ENCODE measurements at places on chromosomes 5 and 9.

DNA sequence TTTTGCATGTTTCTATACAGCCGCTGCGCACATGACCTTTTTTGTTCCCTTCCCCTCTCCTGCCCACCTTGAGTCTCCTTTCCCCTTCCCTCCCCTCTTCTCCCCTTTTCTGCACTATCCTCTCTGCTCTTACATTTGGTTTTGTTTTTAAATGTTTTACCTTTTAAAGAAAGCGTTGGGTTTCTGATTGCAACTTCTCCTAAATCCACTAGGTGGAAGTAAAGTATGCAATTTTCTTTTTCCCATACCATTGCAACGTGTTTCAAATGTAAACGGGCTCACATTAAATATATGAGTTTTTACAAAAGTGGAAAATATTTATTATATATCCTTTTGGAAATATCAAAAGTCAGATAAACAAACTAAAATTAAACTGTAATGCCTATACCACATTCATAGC lies 500.9 kb downstream of the DIRAS2 start:
- no peak for DNase-seq

GRCh38 chr9:16121601-16122286 lies 568.9 kb downstream of the CCDC171 start:
- no peak for DNase-seq

- DNase-seq = peak; percentile 12
Measured at GRCh38 chr5:78483809-78484521, 123.5 kb downstream of the SCAMP1 start.

DNA sequence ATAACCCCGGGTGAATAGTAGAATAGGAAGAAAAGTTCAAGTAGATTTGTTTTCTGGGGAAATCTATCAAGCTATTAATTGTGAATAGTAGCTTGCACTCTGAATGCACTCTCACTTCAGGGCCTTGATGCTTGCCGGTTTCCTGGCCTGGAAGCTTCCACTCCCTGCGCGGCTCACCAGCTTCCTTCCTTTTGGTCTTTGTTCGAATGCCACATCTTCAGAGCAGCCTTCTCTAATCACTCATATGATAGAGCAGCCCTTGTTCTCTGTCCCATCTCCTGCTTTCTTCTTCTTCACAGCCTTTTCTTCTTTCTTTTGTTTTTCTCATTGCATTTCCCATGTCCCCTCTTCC lies 146.7 kb downstream of the MAST4 start:
- no peak for DNase-seq

DNA sequence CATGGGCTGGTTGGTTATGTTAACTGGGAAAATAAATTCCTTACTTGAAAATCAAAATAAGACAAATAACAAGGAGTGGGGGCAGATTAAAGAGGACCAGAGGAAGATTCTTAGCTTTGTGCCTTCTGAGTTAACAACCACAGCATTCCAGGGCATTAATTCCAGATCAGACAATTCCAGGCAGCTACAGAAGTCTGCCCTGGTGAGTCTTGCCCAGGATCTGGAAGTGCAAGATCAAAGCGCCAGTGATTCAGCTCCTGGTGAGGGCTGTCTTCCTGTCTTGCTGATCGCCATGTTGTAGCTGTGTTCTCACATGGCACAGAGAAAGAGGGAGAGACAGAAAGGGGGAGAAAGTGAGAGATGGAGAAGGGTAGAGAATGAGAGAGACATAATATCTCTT lies 65.6 kb downstream of the ANXA2R start:
- DNase-seq = no peak

GRCh38 chr9:71145179-71145578 lies 23.8 kb upstream of the TRPM3 start:
- no peak for DNase-seq

- no peak for DNase-seq
Measured at GRCh38 chr5:60649288-60649917, 50.6 kb downstream of the DEPDC1B start.

GRCh38 chr9:101055516-101055915 lies 27.0 kb downstream of the PLPPR1 start:
- DNase-seq = no peak

GRCh38 chr5:86909418-86910295 lies 291.9 kb downstream of the COX7C start:
- DNase-seq = no peak

- no peak for DNase-seq
Measured at GRCh38 chr5:136638084-136638483, 272.7 kb upstream of the TRPC7 start.

DNA sequence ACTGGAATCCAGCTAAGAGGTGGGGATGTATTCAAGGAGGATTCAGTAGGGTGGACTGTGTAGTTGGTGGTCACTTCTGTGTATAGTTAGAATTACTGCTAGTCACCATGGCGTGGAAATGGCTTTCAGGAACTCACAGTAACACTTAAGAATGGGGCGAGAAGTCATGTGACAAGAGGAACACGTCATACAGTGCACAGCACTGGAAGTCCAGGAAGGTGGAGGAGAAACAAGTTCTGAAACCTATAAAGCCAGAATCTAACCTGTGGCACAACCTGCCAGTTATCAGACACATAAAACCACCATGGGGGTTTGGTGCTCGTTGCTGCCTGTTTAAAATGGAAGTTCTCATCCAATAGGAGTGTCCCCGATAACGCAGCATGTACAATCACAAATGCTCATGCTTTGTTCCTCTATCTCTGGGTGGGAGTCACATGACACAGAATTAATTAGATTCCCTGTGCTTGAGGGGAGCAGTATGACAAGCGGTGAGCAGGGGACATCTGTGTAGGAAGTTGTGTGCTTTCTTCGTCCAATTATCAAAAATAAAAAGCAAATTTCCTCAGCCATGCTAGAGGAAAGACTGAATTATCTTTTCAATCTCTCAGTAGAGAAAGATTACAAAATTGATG lies 193.0 kb downstream of the SPOCK1 start:
- DNase-seq = no peak

- DNase-seq = no peak
Measured at GRCh38 chr9:133168432-133168831, 4.7 kb upstream of the GBGT1 start.

- no peak for DNase-seq
Measured at GRCh38 chr9:71131145-71131544, 9.7 kb upstream of the TRPM3 start.

GRCh38 chr9:116549786-116550660 lies 137.1 kb upstream of the TRIM32 start:
- no peak for DNase-seq

DNA sequence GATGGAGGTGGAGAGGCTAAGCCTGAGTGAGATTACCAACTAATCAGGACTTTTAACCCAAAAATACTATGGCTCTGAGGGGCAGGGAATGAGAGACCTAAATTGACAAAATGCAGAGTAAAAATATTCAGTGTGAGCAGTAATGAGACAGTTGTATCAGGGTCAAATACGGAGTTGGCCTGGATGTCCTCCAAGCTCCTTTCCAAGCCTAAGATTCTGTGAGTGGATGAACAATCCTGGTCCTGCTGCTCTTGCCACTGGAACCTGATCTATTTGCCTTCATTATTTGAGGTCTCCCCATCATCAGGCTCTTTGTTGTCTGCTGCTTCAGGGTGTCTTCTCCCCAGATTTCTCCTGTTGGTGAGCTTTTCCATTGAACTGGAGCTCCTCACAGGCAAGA lies 1.1 kb downstream of the PDCD1LG2 start:
- no peak for DNase-seq

Measured in nucleus accumbens (tissue), 56 donors.